ENCODE measurements at places on chromosomes 13 and 19.

DNA sequence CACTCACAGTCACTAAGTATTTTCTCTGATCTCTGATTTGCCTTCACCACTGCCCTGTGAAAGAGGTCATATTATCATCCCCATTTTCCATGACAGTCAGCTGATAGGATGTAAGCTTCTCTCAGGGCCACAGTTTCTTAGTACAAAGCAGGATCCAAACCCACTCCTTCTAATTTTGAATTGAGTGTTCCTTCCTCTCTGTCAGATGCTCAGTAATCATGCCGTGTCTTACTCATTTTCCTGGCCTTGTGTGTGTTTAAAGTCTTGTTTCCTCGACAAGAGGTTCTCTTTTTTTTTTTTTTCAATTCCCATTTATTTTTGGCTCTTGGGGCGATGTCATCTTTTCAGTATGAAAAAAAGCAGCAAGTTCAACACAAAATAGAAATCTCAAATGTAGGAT lies 72.3 kb downstream of the NAA16 start:
- DNase-seq, result no peak

- DNase-seq, result no peak
Measured at GRCh38 chr13:26819046-26819445, 58.5 kb upstream of the GPR12 start.

DNA sequence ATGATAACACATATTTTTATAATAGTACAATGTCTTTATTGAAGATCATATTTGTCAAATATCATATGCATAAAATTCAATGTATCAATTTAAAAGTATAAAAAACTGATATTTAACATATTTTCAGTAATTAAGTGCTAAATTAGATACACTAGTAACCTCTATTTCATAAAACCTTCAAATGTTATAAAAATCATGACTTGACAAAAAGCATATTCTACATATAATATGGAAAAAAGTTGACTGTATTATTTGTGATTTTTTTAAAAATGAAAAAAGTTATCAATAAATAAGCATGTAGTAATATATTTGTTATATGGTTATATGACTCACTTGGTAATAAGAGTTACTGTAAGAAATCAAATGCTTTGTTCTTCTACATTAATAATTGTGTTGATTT lies 356.9 kb downstream of the DIAPH3 start:
- DNase-seq, result no peak

GRCh38 chr13:44906713-44907112 lies 82.6 kb downstream of the NUFIP1 start:
- DNase-seq, result peak; percentile 30

DNA sequence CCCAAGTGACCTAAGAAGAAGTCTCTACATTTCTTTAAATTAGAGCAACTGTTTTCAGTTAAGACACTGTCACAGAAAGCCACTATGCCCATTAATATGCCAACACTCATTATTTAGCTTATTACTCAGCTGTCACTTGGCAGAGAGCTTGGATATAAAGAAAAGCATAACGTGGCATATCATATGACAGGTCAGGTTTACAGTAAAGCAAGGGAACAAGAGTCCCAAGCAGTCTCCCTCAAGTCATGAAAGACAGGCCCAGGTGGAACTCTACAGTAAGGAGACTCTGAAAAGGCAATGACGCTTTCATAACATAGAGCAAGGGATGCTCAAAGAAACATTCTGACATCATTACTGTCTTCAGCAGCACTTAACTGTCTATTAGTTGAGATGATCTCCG lies 6.3 kb downstream of the LHFPL6 start:
- DNase-seq, result no peak

GRCh38 chr13:43936647-43937046 lies 56.9 kb downstream of the LACC1 start:
- no peak for DNase-seq

DNA sequence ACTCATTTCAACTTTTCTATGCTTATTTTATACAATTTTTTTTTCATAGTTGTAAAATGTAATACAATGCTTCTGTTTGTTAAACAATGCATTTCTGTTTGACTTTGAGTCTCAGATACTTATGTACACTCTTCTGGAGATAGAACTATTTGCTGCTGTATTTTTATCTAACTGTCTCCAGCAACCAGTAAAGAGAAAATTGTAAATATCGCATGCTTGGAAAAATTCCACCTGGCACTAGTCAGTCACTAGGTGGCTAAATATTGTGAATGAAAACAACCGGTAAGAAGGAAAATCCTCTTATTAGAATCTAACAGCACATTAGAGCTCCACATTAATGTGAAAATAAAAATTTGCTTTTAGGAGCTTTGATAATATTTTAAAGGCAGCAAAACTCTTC lies 876.5 kb downstream of the PCDH9 start:
- no peak for DNase-seq

- no peak for DNase-seq
Measured at GRCh38 chr19:6279620-6279930, 200 bp downstream of the MLLT1 start.

DNA sequence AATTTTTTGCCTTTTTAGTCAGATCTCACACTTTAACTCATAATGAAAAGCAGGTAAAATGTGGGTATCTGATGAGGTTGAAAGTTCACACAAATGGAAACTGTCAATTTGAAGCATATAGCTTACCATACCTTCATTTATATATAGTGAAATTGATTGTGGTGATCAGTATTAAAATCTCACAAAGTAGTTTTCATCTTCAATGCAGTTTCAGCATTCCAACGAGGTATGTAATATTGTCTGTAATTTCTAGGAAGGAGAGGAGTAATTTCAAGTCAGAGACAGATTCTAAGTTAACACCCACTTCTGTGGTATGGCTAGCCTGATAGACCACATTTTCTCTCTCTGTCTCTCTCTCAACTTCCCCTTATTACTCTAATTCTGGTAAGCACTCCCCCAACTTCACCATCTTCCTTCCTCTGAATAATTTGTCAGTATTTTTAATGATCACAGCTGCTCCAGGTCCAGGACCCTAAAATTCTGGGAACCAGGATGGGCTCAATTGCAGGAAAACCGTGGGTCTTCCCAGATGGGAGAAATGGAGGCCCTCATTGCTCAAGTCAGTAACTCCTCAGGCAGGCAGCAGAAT lies 455.7 kb downstream of the FGF9 start:
- DNase-seq, result no peak

DNA sequence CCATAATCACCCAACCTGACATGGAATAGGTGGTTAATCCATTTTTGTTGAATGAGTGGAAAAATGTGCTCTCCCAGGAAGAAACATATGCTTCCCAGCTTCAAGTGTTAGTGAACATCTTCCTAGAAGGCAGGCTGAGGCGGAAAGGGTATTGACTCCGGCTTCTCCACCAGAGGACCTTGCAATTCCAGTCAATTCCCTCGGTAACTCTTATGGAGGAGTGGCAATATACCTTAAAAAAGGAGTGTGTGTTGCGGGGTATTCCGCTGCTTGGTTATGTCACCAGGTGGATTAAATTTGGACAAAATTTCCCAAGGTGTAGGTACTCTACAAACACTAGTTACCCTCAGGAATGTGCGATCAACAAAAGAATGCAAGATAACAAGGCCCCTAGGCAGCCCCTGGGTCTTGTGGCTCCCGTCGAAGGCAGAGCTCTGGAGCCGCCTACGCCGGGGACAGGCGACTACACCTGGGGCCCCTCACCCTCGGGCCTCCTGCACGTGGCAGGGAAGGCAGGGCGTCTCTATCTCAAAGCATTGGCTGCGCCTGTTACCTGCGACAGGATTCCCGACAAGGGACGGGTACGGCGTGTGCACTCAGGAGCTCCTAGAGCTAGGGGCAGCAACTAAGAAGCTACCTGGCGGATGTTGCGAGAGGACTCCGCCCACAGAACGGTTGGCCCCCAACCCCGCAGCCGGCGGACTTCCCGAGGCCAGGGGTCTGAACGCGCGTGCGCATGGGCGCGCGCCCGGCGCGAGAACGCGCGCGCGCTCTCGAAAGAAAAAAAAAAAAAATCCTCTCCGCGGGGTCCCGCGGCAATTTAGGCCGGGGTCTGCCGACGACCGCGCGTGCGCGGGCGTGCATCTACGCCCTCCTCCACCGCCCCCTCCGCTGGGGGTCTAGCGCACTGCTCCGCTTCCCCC lies at the start of gene WDR87:
Gene WDR87 (minus strand): TSS at position 649 of the 923 bp plus-strand sequence. CDS start 8,355 bp downstream, outside the sequence.
- DNase-seq, result no peak

- no peak for DNase-seq
Measured at GRCh38 chr19:4082172-4082571, 15.5 kb upstream of the ZBTB7A start.

- DNase-seq, result no peak
Measured at GRCh38 chr13:31008400-31009115, 76.1 kb downstream of the TEX26 start.

- DNase-seq, result no peak
Measured at GRCh38 chr13:29922281-29922821, 71.9 kb upstream of the UBL3 start.

GRCh38 chr19:54691582-54692297 lies 29.0 kb downstream of the LILRB4 start:
- DNase-seq, result no peak

- DNase-seq, result no peak
Measured at GRCh38 chr19:33868076-33868735, 71.5 kb downstream of the KCTD15 start.

GRCh38 chr19:48735031-48735615 lies 5.3 kb downstream of the RASIP1 start:
- no peak for DNase-seq

DNA sequence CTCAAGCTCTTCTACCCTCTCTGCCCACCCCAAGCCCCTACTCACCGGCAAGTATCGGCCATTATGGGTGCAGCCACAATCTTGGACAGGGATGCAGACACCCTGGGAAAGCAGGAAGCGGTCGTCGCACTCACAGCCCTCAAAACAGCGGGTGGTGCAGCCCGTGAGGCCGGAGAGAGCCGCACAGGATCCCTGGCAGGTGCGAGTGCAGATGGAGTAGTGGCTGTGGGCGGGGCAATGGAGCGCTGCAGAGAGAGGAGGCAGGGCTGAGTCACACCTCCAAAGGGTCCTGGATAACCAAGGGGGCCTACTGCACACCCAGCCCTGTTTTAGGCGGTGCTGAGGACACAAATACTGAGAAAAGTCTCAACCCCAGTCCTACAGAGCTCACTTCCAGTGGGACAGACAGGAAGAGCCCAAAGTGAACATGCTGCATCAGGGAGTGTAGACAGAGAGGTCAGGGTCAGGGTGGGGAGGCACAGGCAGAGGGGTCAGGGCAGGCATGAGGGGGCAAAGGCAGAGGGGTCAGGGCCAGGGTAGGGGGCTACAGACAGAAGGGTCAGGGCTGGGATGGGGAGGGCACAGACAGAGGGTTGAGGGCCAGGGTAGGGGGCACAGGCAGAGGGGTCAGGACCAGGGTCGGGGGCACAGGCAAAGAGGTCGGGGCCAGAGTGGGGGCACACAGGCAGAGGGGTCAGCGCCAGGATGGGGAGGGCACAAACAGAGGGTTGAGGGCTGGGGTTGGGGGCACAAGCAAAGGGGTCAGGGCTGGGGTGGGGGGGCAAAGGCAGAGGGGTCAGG lies 24.2 kb upstream of the FBL start:
- no peak for DNase-seq

DNA sequence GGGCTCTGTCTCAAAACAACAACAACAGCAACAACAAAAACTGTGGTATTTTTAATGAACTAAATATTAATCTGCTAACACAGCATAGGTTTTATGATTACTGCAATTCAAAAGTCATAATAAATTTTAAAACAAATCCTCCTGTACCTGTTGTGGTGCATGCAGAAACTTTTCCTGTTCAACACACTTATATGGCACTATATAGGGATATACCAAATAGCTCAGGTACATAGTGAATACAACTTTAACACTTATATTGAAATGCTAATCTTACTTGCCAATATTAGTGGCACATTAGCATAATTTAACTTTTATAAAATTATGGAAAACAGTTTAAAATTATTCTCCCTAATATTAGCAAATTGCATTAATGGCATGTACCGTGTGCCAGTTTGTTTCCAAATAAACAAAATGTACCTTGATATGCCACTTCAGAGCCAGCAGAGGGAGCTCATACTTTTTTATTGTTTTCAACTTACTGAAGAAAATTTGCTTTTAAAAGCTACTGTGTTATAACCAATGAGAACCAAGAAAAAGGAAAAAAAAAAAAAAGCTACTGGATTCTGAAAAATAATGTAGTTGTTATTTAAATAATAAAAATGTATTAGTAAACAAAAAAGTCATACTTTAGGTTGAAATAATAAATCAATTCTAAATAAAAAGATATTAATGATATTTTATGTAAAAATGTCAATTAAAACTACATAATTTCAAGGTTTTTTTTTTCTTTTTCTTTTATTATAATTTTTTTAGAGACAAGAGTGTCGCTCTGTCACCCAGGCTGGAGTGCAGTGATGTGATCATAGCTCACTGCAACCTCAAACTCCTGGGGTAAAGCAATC lies 18.0 kb upstream of the RBM26 start:
- no peak for DNase-seq

GRCh38 chr19:58558066-58558622 lies at the start of gene UBE2M:
TSS of gene UBE2M (minus strand) at chr19:58558611. CDS start at chr19:58558381, 230 bp downstream.
- no peak for DNase-seq

- no peak for DNase-seq
Measured at GRCh38 chr13:26010487-26011207, 41.2 kb downstream of the SHISA2 start.

GRCh38 chr19:27759896-27760295 lies 1453.1 kb downstream of the UQCRFS1 start:
- no peak for DNase-seq

GRCh38 chr19:15354566-15355296 lies 22.4 kb upstream of the BRD4 start:
- no peak for DNase-seq

DNA sequence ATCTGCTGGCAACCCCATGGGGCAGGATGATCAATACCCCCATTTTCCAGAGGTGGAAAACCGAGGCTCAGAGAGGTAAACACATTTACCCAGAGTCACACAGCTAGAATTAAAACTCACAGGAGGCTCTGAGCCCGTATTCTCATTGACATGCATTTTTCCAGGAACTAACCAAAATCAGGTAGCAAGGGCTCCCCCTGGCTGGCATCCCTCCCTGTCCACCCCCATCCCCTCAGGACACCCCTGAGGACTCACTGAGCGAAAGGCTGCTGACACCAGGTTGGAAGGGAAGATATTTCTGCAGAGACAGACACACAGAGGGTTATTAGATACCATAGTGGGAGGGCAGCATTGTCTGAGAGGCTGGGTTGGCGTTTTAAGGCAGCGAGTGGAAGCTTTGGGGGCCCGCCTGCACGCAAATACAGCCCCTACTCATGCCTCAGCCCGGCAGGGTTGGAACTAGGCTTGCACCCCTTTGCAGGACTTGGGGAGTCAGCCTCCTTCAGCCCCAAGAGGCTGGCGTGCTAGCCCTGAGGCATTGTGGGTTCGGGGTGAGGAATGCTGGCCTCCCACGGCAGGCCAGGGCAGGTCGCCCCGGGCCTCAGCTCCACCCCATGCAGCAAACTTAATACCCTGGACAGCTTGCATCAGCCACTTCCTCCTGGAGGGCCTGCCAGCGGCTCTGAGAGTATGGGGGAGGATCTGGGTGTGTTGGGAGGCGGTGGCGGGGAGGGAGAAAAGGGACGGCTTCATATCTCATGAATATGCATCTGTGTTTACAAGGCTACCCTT lies 3.9 kb downstream of the SLC1A5 start:
- DNase-seq, result peak; percentile 91

DNA sequence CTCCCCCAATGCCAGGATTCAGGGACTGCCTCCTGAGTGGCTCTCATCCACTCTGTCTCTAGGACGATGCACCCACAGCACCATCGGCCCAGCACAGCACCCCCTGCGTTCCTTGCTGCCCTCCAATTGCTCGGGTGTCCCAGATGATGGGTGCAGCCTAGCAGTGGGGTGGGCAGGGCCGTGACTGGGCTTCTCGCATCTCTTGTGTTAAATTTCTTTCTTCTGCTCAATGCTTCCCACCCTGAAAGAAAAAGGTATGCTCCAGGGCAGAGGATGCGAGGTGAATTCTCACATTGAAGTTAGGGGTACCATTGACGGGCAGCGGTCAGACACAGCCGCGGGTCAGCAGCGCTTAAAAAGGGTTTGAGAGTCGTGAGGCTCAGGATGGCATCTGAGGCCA lies 232.4 kb upstream of the SGCG start:
- no peak for DNase-seq
